ENCODE measurements at places on chromosomes 13 and 19. TPM values are rescaled to one million over a fixed set of nuclear protein-coding genes. Genes with fewer than 3 reads are reported as not detected.

Gene PRTN3
- total RNA-seq = not detected

Gene SYCN
- not detected for total RNA-seq

- H3K36me3 ChIP-seq = no peaks in the 10 kb centered on the region
- DNase-seq = peak; percentile 37
- H3K4me1 ChIP-seq = no peaks in the 10 kb centered on the region
- no peak overlapping the region for H3K27ac ChIP-seq
- no peak overlapping the region for H3K4me3 ChIP-seq
- no peaks in the 10 kb centered on the region for H3K27me3 ChIP-seq
Observed at GRCh38 chr13:99442273-99442895, 58.9 kb upstream of the TM9SF2 start.

- DNase-seq = no peak
- no peaks in the 10 kb centered on the region for H3K27me3 ChIP-seq
- no peaks in the 10 kb centered on the region for H3K4me1 ChIP-seq
- H3K36me3 ChIP-seq = peaks cover 13% of the 10 kb centered on the region
Observed at GRCh38 chr13:49185264-49185663, 34.9 kb upstream of the MLNR start.

DNA sequence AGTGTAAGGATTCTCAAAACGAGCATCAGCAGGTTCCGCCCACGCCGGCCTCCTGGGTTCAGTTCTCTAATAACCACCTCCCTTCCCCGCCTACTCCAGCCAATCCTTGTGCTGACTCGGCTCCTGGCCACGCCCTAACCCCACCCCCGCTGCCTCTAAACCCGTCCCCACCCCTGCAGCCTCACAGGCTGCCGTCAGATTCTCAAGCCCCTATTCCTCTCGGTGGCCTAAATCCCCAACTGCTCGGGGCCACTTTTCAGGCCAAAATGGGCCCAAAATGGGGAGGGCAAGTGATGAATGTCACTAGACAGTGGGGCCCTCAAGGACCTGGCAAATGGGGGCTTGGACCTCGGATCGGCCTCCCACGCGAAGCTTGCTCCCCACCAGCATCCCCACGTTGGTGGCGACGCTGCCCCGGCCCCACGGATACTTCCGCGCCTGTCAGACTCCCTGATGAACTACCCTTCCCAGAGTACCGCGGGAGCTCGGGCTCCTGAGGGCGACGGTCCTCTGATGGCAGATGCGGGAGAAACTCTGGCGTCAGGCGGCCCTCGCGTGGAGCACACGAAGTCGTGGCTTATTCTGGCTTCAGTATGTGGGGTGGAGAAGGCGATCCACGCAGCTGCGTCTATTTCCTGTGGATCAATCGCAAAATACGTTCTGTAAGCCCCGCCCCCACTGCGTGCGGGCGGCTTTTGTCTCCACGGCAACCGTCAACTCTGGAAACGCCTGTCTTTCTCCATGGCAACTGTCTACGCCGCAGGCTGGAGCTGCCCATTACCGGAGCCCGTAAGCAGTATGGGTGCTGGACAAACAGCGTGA lies 24.8 kb downstream of the ZNF473 start:
- H3K4me3 ChIP-seq = peak overlapping the region; percentile 64
- no peaks in the 10 kb centered on the region for H3K4me1 ChIP-seq

DNA sequence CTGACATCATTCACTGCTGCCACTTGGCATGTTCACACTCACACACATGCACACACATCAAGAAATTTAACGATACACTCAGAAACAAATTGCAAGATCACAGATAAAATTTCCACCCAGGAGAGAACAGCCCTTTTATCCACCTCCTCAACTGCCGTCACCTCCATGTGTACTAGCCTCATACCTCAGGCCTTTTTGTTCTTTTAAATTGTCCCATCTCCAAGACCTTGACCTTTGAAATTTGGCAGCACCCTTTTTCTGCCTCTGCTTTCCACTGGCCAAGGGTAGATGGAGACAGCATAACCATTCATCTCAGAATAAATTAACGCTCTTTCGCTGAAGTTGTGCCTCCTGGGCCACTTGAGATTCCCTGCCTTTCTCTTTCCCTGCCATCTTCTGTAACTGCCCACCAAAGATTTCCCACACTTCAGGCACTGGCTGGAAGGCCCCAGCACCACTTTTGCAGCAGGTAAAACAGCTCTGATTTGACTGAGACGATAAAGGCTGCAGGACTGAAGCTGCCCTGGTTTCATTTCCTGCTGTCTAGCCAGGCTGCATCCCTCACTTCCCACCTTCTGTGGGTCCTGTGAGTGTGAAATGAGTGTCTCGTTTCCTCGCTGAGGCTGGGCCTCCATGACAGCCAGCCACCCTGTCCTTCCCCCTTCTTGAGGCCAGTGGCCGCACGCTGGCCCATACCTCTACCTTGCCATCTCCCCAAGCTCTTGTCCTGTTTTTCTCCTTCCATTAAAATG lies 39.3 kb downstream of the MBNL2 start:
- DNase-seq = no peak
- peaks cover 24% of the 10 kb centered on the region for H3K4me1 ChIP-seq
- H3K4me3 ChIP-seq = no peak overlapping the region
- H3K27me3 ChIP-seq = no peaks in the 10 kb centered on the region
- H3K27ac ChIP-seq = peak overlapping the region; percentile 5

DNA sequence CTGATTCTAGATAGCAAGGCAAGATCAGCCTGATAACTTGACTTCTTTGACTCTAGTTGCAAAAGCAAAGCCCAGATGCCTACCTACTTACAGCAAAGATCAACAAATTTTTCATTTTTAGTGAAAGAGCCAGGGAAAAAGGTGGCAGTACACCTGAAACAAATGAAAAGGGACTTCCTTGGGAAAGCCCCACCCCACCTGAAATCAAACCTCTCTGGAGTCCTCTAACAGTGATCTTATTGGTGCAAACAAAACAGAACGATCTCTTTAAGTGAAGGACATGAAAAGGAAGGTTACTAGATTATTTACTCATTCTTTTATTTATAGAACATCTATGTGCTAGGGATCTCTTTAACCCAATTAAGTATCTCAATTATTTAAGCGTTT lies 507 bp upstream of the LCP1 start:
- no peaks in the 10 kb centered on the region for H3K4me1 ChIP-seq
- no peaks in the 10 kb centered on the region for H3K36me3 ChIP-seq
- DNase-seq = no peak

DNA sequence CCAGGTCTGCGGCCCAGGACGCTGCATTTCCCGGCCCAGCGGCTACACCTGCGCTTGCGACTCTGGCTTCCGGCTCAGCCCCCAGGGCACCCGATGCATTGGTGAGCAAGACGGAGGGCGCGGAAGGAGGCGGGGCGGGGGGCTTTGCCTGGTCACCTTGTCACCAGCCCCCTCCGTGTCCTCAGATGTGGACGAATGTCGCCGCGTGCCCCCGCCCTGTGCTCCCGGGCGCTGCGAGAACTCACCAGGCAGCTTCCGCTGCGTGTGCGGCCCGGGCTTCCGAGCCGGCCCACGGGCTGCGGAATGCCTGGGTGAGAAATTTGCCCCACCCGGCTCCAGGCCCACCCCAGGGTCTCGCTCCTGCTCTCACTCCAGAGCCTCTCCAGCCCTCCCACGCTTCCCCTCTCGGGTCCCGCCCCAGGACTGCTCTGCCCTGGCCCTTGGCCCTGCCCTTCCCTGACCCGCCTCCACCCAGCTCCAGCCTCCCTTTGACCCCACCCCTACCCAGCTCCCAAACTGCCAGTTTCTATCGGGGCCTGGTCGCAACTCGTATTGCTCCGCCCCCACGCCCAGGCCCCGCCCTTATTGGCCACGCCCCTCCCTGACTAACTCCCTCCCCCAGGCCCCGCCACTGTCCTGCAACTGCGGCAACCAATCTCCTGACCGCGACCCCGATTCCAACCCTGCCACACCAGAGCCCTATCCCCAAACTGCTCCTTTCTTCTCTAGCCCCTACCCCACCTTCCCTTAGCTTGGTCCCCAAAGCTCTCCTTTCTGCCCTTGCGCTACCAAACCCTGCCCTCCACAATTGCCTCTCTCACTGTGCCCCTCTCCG lies 8.6 kb downstream of the LTBP4 start:
- H3K27ac ChIP-seq = peak overlapping the region; percentile 65
- H3K27me3 ChIP-seq = no peaks in the 10 kb centered on the region
- H3K4me1 ChIP-seq = peaks cover 14% of the 10 kb centered on the region
- no peaks in the 10 kb centered on the region for H3K36me3 ChIP-seq
